ENCODE measurements at places on chromosomes 5 and 9.
A peak's percentile ranks its signal among the peaks of the same experiment; 100 is the strongest.

DNA sequence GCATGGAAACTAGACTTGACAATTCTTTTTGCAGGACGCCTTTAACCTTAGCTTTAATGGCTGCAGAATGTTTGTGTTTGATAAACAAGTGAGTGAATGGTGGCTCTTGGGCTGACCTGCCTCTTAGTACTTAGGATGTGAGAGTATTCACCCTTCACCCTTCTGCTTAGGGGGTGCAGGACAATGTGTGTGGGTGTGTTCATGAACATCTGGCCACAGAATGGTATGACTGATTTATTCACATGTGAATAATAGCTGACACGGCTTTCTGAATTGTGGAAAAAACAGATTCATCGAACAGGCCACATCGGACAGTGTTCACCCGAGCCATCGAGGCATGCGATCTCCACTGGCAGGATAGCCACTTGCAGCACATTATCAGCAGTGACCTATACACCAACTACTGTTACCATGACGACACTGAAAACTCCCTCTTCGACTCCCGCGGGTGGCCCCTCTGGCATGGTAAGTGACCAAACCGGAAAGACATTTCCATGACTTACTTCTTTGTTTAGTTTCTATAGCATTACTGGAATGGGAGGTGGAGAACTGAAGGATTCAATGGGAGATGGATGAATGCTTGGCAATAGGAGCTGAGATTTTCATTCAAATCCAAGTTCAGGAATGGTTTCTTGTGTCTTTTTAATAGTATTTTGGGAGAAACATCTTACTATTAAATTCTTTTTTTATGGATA is 193.6 kb downstream of the ZSWIM6 start:
- no peak for DNase-seq

- DNase-seq = no peak
Measured at GRCh38 chr9:123434619-123435240, 78.7 kb downstream of the CRB2 start.

DNA sequence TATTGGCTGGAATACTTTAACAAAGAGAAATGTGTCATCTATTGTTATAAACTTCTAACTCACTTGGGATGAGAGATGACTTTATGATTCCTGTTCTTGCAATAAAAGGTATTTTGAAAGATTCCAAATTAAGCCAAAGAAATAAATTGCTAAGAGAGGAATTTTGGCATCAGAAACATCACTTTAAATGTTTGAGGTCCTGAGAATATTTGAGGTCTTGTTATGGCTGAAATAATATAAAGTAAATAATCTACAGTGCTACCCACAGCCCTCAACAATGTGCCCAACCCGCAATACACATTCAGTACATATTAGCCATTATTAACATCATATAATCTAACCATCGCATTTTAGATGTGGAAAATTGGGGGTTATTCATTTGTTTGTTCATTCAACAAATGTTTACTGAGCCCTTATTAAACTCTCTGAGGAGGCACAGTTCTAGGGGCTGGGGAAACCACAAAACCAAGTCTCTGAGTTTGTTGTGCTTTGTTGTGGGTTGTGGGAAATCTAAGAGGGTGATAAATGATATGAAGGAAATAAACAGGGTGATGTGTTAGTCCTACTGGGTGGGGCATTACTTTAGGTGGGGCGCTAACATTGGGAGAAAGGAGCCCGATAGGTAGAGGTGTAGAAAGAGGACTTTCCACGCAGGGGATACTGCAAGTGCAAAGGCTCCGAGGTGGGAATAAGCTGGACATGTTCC is 135.2 kb upstream of the CLINT1 start:
- DNase-seq = no peak

DNA sequence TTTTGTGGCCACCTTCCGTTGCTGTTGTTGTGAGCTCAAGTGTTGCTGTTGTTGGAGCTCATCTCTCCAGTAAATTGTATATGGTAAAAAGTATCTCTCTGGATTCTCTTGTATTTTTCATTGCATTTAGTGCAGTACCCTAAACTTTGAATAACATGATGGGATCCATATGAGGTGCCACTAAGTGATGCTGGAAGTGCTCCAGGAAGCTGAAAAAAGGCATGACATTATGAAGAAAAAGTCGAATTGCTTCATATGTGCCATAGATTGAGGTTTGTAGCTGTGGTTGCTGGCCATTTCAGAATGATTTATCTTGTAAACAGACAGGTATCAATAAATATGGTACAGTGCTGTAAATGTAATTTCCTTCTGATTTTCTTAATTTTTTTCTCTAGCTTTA is 5.5 kb downstream of the MARCHF6 start:
- DNase-seq = no peak

DNA sequence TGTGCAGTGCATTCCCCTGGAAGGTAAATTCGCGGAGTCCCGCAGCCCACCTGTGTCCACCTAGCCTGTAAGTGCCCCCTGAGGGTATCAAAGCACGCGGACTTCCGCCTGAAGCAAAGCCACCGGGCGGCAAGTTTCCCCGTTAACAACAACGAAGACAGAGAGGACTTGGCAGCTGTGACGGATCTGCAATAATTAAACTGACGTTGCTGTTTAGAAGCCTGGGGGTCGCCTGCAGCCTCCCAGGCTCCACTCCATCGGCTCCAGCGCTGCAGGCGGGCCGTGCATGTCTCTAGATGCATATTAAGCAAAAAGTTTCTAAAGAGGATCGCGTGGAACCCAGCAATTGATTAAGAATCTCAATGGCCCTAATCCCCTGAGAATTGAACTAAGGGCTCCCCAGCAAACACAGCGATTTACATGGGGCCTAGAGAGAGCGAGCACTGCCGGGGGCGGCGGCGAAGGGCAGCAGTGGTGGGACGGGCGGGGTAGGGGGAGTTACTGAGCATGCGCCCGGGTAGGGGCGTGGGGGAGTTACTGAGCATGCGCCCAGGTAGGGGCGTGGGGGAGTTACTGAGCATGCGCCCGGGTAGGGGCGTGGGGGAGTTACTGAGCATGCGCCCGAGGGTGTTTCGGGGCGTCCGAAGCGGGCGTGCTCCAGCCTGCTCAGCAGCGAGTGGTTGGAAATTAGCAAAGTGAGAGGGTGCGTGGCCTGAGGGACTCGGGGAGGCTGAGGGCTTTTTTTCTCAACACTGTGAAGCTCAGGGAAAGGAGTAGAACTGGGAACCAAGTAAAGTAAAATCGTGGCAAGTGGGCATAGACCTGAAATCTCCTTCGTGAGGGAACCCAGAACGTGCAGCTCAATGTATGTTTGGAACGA is 255.2 kb downstream of the DOCK8 start:
- peak; percentile 75 for DNase-seq

DNA sequence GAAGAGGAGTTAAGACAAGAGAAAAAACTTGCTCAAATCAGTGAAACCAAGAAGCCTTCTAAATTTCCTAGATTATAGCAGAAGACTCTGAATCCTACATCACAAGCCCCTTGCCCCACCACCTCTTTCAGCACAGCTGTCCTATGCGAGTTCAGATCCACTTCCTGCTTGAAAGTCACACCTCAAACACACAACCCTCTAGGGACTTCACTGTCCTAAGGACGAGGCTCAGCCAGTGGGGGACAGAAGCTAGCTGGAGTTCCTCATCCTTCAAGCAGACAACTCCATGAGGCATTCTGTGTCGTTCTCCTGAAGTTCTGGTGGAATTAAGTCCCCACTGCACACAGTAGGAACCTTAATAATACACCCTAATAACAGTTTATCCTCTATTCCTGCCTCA is 44.3 kb downstream of the NRG2 start:
- no peak for DNase-seq

GRCh38 chr9:27131731-27132130 is 22.7 kb downstream of the TEK start:
- DNase-seq = no peak

GRCh38 chr9:16175461-16175860 is 622.6 kb downstream of the CCDC171 start:
- DNase-seq = no peak

- no peak for DNase-seq
Measured at GRCh38 chr5:6260846-6261245, 117.5 kb downstream of the MED10 start.

DNA sequence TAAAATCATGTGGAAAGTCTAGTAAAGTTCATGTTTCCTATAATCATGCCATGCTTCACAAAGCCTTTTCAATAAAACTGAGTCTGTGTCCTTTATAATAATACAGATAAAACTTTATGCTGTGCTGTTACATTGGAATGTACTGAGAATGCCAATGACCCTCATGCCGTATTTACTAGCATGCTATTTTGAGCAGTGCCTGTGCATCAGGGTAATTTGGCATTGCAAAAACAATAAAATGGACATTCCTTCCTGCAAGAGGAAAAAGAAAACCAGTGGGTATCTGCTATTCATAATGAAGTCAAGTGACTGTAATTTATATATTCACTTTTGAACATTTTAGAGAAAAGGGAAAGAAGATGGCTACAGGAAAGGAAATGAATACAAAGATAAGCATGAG is 159.0 kb downstream of the PBX3 start:
- DNase-seq = no peak

DNA sequence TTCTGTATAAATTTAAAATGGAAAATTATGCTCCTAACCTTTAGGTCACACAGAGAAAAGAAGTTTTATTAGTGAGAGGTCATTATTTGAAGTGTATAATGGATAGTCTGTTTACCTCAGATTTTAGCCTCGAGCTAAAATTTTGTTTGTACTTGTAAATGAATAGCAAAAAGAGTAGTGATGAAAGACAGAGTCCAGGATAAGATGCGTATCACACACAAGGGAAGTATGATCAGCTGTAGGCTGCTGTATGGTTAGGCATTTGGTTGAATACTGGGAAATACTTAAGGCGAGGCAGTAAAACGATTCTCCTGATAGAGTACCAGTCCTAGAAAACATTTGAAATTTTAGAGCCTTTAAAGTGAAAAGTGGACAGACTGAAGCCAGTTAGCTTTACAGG is 92.7 kb downstream of the FBXL7 start:
- DNase-seq = no peak

GRCh38 chr9:21465859-21466518 is 16.1 kb downstream of the IFNE start:
- DNase-seq = no peak

DNA sequence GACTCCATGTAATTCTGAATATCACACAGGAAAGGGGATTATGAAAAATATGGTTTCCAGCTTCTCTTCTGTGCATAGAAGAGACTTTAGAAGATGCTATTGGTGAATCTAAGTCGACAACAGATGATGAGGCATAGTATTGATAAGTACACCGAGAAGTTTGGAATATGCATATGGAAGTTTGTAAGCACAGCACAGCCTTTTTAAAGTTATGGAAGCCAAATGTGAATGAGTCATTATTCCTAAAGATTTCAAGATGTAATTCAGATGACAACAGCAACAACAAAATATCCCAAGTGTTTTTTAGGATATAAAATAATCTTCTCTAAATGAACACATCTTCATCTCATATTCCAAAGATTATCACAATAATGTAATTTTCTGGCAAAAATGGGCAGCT is 1723.3 kb downstream of the EFNA5 start:
- DNase-seq = no peak

- no peak for DNase-seq
Measured at GRCh38 chr9:138048184-138048583, 170.6 kb downstream of the CACNA1B start.

- no peak for DNase-seq
Measured at GRCh38 chr9:121478816-121479676, 20.6 kb downstream of the GGTA1 start.

GRCh38 chr5:22596404-22596970 is 256.7 kb downstream of the CDH12 start:
- DNase-seq = no peak

GRCh38 chr5:177994561-177995190 is 1.4 kb downstream of the PROP1 start:
- DNase-seq = no peak

DNA sequence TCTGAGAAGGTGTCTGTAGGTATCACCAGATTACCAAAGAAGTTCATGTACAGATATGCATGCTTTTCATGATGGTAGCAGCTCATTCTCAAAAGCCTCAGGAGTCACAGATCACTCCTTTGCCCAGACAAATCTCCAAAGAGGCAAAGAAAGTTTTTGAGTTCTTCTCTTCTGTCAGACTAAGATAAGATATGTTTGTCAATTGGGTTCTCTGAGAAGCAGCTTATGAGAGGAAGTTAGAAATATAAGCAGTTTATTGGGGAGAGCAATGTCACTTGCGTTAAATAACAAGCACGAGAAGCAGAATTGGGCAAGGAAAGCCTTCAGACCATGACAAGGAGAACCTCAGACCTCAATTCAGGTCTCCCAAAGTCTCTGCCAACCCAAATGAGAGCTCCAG is 219.2 kb upstream of the KLF4 start:
- DNase-seq = no peak

- DNase-seq = no peak
Measured at GRCh38 chr5:57009811-57010210, 57.9 kb upstream of the MIER3 start.

- DNase-seq = no peak
Measured at GRCh38 chr5:80160242-80160641, 95.6 kb downstream of the SERINC5 start.

- DNase-seq = no peak
Measured at GRCh38 chr9:99736291-99736690, 85.4 kb upstream of the NR4A3 start.

- DNase-seq = no peak
Measured at GRCh38 chr5:83844449-83845068, 123.9 kb upstream of the HAPLN1 start.

DNA sequence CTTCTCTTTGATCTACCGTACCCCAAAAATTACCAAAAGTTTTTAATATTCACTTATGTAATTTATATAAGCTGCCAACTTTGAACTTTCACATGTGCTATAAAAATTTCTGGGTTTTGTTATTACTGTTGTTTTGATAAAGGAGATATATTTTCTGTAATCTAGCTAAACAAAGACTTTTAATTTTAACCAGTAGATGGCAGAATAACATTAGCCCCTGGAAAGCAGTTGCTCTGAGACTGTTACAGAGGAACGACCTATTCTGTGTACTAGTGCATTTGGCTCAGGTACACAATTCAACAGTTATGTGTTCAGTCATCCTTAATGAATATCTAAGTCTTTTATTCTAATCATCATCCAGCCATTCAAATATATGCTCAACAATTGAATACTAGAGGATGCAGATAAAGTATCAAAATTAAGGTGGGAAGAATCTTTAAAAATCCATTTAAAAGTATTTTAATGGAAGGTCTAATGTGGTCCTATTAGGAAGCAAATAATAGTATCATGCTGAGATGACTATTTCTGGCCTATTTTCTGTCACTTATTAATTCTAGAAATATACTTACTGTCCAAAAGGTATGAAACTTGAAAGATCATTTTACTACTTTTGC is 8.6 kb downstream of the KLHL9 start:
- no peak for DNase-seq

DNA sequence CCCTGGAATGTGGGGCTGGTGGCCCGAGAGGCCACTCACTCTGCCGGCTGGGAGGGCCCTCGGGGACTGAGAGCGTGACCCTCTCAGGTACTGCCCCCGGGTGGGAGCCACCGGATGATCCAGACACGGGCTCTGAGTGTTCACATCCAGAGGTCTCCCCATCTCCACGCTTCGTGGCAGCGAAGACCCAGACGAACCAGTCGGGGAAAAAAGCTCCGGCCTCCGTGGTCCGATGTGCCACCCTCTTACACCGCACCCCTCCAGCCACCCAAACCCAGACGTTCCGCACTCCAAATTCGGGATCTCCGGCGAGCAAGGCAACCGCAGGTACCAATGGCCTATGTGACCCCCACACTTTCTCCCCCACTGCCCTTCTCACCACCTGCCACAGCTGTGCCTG is 49.5 kb downstream of the AMBP start:
- DNase-seq = no peak

Data from stimulated activated CD8-positive, alpha-beta memory T cell treated with anti-CD3 and anti-CD28 coated beads, Interleukin-4, amount 100 ng/mL, for 1 hour (primary cell).